ENCODE measurements at places on chromosomes 4 and X.

GRCh38 chr4:3318561-3319021, 25.8 kb downstream of the RGS12 start:
- no peak for DNase-seq

DNA sequence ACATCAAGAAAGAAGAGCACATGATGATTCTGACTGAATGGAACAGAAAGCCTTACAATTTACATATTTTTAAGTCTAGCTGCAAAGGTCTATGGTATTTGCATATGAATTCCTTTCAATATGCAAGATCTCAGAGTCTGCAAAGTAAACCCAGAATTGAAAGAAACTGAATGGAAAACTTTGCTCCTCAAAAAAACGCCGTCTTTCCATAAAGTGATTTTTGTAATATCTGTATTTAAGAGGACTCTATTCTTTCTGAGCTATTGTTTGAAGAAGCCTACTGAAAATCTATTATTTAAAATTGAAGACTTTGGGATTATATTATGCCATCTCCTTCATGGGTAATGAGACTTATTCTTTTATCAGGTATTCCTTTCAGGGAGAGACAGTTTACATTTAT, 1894.4 kb downstream of the STIM2 start:
- no peak for DNase-seq

DNA sequence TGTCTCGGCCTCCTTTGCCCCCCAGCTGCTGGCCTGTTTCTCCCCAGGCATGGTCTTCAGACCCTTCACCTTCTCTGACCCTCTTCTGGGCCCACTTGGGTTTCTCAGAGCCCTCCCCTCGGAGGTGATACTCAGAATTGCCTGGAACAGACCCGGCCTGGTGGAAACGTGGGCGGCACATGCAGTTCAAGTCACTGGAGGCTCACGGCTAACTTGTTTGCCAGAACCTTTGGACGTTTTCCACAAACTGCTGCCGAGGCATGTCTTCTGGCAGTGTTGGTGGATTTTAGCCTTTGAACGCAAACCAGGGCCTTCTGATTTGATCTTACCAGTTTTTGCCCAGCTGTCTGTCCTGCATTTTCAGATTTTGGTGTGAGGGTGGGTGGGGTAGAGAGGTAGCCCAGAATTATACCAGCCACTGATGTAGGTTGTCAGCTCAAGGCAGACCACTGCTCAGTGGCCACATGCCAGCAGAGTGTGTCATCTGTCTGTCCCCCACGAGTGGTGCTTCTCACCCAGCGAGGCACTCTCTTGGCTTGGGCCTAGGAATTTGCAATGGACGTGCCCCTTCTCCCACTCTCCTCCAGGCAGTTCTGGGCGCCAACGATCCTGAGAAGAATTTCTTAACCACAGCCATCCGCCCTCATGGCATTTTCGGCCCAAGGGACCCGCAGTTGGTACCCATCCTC, 32.5 kb upstream of the ZNF185 start:
- DNase-seq = no peak

- DNase-seq = no peak
Observed at GRCh38 chr4:10063544-10064300, 42.4 kb upstream of the SLC2A9 start.

GRCh38 chr4:152106781-152107321, 346.0 kb upstream of the GATB start:
- no peak for DNase-seq

DNA sequence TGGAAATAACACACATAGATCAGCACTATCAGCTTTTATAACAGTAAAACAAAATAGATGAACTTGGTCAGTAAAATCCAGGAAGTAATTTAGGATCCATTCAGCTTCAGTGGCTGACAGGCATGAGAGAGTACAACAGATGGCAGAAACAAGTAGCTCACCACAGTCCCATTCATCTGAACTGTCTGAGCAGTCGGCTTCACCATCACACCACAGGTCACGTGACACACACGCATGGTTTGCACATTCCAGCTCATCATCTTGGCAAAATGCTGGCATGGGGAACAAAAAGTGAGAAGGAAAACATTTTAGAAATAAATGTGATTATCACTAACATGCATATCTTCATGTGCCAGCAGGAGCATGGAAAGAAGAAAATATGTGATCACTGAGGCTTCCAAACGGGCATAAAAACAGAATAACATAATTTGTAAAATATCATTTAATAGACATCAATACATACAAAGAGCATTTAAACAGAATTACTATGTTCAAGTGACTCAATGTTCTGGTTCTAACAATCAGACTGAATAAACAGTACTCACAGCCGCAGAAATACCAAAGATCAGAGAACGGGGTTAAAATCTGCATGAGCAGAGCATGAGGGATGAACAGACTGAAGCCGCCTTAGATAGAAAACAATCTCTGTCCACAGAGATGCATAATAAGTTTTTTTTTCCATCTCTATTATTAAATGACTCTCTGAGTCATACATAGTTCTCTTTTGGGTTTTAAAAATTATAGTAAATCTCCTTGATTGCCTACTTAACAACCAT, 158.1 kb downstream of the ATP10D start:
- no peak for DNase-seq

DNA sequence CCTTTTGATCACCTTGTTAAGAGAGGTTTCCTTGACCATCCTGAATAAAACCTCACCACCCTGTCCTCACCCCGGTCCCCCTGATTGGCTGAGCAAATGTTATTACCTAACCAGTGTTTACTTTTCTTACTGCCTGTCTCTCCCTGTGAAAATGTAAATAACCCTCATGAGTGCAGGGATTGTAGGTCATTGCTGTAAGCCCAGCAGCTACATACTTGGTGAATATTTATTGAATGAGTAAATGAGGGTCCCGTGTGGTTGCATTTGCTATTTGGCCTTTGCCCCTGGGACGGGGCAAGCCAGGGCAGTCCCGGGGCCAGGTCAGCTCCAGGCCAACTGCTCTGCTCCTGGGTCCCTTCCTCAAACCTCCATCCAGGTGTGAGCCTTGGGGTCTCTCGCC, 55.5 kb upstream of the CLCN4 start:
- no peak for DNase-seq

- DNase-seq = no peak
Observed at GRCh38 chr4:88737307-88737941, 39.8 kb upstream of the NAP1L5 start.

GRCh38 chr4:111595456-111595855, 549.8 kb upstream of the FAM241A start:
- no peak for DNase-seq

DNA sequence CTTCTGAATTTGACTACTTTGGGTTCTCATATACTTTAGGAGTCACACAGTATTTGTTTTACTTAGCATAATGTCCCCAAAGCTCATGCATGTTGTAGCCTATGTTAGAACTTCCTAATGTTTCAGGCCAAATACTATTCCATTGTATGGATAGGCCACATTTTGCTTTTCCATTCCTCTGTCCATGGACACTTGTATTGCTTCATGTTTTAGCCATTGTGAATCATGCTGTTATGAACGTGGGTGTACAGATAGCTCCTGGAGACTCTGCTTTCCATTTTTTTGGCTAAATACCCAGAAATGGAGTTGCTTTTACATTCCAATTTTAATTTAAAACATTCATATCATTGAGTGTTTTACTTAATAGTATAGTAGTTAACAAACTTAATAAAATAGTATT, 54.5 kb downstream of the HTT start:
- DNase-seq = no peak
